Activated CD8-positive, alpha-beta T cell treated with anti-CD3 and anti-CD28 coated beads for 36 hours (primary cell): ENCODE measurements at places on chromosomes 4 and X. TPM values are rescaled to one million over a fixed set of nuclear protein-coding genes. Genes with fewer than 3 reads are reported as not detected.

- H3K36me3 ChIP-seq: no peaks in the 10 kb centered on the region
- H3K4me3 ChIP-seq: no peak overlapping the region
- no peak for DNase-seq
- no peaks in the 10 kb centered on the region for H3K4me1 ChIP-seq
- H3K27me3 ChIP-seq: no peaks in the 10 kb centered on the region
These were observed 346.6 kb upstream of the TENM3 start for GRCh38 chr4:181896614-181897013.

DNA sequence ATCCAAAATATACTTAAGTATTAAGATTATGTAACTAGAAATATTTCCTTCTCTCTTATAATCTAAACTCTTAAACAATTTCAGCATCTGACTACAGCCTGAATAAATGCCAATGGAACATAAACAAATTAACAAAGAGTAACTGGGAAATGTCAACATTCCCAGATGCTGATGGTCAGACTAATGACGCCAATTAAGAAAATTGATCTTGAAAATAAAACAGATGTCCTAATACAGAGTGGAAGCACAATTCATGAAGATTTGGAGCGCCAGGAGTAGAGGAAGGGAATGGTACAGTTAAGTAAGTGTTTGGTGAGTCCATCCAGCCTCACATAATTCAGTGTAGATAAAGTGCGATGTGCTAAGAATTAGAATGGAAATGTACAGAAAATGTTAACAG, 203.7 kb upstream of the NWD2 start:
- no peak for DNase-seq
- H3K4me3 ChIP-seq: no peak overlapping the region
- no peaks in the 10 kb centered on the region for H3K4me1 ChIP-seq

- no peaks in the 10 kb centered on the region for H3K36me3 ChIP-seq
- DNase-seq: no peak
- H3K27ac ChIP-seq: no peak overlapping the region
- no peaks in the 10 kb centered on the region for H3K4me1 ChIP-seq
- H3K4me3 ChIP-seq: no peak overlapping the region
These were observed 39.4 kb upstream of the TET2 start for GRCh38 chr4:105107095-105107856.

The NAP1L2 gene
- 1.4 TPM for total RNA-seq
